Activated naive CD4-positive, alpha-beta T cell (primary cell): ENCODE measurements at places on chromosomes 7 and 10.

GRCh38 chr10:94123258-94123995 lies 129.7 kb downstream of the PLCE1 start:
- DNase-seq, result no peak

DNA sequence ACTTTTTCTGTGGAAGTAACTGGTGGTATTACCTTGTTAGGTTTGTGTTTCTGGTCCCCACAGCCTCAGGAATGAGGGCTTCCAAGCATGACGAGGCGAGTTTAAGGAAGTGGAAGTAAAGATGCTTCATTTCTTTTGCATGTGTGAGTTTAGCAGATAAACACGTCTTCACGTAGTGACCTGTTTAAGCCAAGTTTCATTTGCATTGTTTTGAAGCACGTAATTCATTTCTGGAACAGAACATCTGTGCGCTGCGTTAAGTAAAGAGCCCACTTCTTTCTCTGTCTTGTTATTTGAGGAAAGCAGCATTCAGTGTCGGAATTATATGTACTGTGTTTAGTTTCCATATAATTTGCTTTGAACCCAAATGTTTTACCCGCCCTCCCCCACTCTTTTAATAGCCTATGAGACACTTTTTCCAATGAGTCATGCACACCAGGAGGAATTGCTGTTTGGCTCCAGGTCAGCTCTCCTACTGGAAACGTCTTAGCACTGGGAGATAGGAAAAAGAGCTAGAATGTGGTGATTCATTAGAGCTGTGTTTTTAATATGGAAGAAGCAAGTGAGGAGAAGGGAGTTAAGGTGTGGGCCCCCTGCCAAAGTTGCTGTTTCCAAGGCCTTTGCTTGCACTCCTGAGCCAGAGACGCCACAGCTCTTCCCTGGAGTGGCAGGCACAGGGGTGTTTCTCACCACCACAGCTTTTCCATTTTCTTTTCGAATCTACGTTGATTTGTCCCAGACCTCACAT lies 36.7 kb downstream of the BTBD16 start:
- DNase-seq, result no peak

DNA sequence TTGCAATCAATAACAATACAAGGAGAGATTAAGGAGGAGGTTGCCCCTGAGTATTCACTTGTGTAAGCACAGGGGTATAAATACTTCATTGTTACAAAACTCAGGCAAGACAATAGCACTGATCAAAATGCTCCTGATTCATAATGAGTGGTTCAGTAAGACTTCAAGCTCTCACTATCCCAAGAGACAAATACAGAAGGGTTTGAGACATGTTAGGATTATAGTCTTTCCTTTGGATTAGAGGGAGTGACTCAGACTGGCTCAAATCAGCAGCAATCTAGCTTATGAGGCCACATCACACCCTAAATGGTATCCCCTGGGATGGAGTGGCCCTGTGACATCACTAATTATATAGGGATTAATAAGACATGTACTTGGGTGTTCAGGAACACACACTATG lies 167.2 kb upstream of the HGF start:
- no peak for DNase-seq

GRCh38 chr10:228366-228765 lies 93.1 kb downstream of the ZMYND11 start:
- no peak for DNase-seq

- no peak for DNase-seq
These were observed 80.9 kb downstream of the WDFY4 start for GRCh38 chr10:48765527-48765926.

DNA sequence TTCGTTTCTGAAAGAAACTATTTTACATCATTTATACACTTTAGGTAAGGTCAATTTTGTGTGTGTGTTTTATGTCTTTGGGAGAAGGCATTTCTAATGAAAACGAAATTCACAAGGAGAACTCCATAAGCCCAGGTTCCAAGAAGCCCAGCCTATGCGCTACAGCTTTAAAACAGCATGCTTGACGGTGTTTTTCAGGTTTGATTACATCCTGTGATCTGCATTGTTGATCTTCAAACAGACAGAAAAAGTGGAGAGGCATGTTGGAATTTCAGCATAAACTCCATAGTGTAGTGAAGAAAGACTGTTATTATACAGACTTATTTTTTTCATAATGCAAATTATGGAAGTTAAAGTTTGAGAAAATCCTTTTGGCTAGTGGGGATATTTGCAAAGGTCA lies 187.6 kb downstream of the TEX36 start:
- DNase-seq, result no peak

DNA sequence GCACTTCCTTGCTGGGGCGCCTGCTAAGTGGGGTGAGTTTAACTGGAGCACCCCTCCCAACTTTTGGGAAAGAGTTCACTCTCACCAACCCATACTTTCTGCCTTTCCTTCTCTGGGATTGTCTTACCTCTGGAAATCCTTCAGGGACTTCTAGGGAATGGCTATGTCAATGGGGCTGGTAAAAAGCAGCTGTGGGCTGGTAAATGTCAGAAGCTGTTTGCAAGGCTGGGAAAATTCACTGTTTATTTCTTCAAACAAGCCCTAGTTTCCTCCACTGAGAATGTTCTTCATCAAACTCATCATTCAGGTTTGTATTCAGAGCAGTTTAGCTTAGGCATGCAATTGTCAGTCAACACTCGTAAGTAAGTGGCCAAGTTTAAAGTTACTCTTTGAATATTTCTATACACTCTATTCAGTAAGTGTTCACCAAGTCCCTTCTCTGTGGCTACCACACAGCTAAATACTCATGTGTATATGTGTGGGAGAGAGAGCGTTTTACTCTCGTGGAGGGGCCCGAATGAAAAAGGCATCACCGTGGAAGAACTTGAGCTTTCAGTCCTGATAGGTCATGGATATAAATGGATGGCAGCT lies 654.8 kb downstream of the LRMDA start:
- DNase-seq, result no peak

- no peak for DNase-seq
These were observed 24.7 kb downstream of the AOC1 start for GRCh38 chr7:150876817-150877526.

- DNase-seq, result no peak
These were observed 43.9 kb downstream of the TNS3 start for GRCh38 chr7:47537716-47538675.

DNA sequence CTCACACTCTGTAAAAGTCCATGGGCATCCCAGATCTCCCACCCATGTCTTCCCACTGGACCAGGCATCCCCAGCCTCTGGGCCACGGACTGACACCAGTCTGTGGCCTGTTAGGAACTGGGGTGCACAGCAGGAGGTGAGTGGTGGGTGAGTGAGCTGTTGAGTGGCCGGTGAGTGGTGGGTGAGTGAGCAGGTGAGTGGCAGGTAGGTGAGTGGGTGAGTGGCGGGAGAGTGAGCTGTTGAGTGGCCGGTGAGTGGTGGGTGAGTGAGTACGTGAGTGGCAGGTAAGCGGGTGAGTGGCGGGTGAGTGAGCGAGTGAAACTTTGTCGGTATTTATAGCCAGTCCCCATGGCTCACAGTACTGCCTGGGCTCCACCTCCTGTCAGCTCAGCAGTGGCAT lies 471.2 kb downstream of the DNAJB6 start:
- DNase-seq, result no peak

GRCh38 chr7:14258441-14258840 lies 269.0 kb upstream of the ETV1 start:
- DNase-seq, result no peak

DNA sequence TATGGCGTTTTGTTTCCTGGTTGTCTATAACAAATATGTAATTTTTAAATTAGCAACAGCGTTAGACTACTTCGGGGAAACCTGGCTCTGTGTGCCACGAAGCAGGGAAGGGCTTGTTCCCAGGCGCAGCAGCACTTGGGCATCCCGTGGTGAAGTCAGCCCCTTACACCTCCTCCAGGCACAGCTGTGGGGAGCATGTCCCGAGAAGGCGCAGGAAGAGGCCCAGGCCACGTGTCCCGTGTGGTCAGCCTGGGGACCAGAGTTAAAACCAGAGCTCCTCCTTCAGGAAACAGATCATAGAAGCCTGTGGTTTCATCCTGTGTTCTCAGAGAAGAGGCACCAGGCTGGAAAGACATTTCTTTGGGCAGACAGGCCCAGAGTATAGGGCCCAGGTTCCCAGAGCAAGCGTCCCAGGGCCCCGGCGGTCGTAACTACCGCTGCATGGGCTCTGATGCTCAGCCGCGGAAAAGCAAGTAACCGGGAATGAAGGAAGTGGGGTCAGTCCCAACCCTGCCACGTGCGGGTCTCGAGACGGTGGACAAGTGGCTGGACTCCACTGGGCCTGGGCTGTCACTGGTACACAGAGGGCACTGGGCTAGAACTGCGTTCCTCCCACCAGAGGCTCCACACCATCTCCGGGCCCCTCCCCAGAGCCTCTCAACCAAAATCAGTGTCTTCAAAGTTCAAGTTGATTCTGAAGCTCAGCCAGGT lies 7.1 kb downstream of the NUDT1 start:
- no peak for DNase-seq

DNA sequence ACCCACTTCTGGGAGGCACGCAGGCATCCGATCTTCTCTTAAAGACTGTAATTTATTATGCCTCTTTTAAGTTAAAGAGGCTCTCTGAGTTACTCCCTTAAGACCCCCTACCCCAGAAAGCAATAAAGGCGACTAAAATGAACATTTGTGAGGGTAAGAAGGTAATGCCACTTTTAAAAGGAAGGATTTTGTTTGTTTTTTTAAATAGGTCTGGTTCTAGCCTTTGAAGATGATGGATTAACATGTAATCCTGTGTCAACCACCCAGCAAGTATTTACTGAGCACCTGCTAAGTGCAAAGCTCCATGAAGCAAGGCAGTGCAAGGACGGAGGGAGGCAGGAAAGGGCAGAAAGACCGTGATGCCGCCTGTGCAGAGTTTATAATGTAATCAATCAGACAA lies 26.1 kb downstream of the SH3PXD2A start:
- DNase-seq, result no peak
